ENCODE measurements at places on chromosomes 3 and 15.

GRCh38 chr3:24355806-24356205, 138.8 kb downstream of the THRB start:
- DNase-seq: no peak

GRCh38 chr3:2061360-2061759, 37.3 kb upstream of the CNTN4 start:
- no peak for DNase-seq

DNA sequence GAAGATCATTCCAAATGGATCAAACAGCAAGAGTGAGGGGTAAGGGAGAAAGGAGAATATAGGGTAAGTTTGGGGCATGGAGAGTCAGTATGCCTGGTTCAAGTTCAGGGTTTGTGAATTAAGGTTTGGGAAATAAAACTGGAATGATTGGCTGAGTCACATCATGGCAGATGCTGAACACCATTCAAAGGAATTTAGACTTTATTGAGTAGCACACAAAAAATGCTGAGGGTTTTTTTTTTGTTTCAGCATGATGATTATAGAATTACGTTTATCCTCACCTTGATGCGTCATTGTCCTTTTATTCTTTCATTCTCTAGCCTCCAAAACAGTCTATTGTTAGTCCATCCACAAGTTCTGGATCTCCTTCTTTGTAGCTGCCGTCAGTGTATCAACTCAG, 220.0 kb upstream of the UMPS start:
- no peak for DNase-seq

GRCh38 chr3:141529717-141530414, 43.0 kb downstream of the RASA2 start:
- DNase-seq: peak; percentile 24

DNA sequence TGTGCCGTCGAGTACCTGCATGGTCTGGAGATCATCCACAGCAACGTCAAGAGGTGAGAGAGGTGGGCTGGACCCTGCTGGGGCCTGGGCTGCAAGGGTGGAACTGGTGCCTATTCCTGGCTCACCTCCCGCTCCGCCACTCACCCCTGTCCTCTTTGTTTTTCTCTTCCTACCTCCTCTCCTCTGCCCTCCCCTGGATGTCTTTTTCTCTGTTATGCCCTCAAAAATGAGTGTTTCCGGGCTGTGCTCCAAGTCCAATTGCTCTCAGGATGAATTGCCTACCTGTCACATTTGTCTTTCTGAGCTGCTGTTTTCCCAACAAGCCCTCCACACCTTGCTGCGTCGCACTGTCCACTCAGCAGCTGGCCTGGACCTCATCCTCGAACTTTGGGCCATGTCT, 28.5 kb upstream of the TATDN2 start:
- DNase-seq: no peak

GRCh38 chr3:12002912-12003311, 1.3 kb upstream of the SYN2 start:
- no peak for DNase-seq

DNA sequence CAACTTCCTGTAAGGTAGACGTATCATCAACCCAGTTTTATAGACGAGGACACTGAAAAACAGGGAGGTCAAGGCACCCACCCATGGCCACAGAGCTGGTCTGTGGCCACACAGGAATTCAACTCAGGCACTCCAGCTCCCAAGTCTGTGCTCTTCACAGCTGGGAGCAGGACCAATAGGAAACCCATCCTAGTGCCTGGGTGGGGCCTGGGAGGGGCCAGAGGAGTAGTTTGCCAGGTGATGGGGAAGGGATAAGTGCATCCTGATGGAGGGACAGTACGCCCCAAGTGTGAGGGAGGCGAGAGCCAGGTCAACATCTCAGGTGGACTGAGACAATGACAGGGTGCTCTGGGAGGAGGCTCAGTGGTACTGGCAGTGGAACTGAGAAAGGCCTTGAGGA, 22.0 kb downstream of the KIF9 start:
- no peak for DNase-seq

- no peak for DNase-seq
Observed at GRCh38 chr15:40449275-40449674, 8.5 kb downstream of the BAHD1 start.
